ENCODE measurements at places on chromosomes 5 and 9. TPM values are rescaled to one million over a fixed set of nuclear protein-coding genes. Genes with fewer than 3 reads are reported as not detected.

DNA sequence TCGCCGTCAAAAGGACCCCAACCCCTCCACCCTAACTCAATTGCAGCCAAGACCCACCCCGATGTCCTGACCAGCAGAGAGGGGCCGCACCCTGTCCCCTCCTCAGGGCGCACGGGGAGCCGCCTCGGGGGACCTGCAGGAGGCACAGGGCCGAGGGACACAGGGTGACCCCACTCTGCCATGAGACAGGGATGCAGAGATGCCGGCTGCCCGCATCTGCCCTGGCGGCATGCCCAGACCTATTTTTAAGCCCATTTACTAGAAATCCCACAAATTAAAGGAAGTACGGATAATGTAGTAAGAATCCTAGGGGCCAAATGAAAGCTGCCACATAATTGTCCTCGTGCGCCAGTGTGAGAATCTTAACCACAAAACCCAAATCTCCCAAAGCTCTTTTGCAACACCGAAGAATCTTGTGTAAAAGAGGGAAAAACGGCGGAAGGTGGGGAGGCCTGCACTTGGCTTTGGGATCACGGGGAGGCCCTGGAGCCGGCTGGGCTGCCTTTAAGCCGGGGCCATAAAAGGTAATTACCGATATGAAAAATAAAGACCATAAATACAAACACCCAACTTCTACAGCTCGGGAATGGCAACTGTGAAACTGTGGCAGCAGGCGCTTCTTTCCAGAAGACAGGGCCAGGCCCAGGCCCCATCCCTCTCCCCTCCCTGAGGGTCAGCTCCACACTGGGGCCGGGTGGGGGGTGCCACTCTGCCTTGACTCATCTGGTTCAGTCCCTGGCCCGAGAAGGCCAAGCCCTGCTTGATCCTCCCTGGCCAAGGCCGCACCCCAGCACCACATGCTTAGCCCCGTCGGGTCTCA, 35.0 kb downstream of the NACC2 start:
- peaks cover 3% of the 10 kb centered on the region for H3K36me3 ChIP-seq
- DNase-seq = no peak
- H3K27me3 ChIP-seq = no peaks in the 10 kb centered on the region
- H3K4me3 ChIP-seq = no peak overlapping the region

GRCh38 chr5:106865279-106865678, 805.5 kb downstream of the EFNA5 start:
- DNase-seq = no peak
- peaks cover 18% of the 10 kb centered on the region for H3K27me3 ChIP-seq
- no peak overlapping the region for H3K27ac ChIP-seq
- no peaks in the 10 kb centered on the region for H3K36me3 ChIP-seq

DNA sequence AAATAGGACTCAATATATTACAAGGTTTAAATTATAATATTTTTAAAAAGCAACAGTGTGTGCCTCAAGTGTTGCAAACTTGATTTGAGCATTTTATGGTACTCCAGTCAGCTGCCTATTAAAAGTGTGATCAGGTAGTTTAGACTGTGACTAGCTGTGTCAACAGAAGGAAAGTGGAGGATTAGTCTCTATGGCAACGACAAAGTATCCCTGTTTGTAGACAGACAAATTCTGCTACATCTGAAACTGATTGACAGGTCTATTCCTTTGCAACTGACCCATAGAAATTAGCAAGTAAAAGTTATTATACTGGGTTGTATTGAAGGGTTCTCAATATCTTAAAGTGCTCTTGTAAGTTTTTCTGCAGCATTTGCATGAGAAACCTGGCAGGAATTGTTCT, 249.8 kb upstream of the ARRDC3 start:
- no peak overlapping the region for H3K27ac ChIP-seq
- no peaks in the 10 kb centered on the region for H3K4me1 ChIP-seq
- H3K36me3 ChIP-seq = no peaks in the 10 kb centered on the region
- H3K27me3 ChIP-seq = no peaks in the 10 kb centered on the region
- H3K4me3 ChIP-seq = no peak overlapping the region

The F12 gene
- total RNA-seq = 1.7 TPM

- H3K4me1 ChIP-seq = peaks cover 6% of the 10 kb centered on the region
- peaks cover 24% of the 10 kb centered on the region for H3K27me3 ChIP-seq
These were observed at the start of gene DMRTA1 for GRCh38 chr9:22446589-22446949. DMRTA1 (plus strand) TSS chr9:22446824; CDS start chr9:22447066, 242 bp downstream.

GRCh38 chr5:99441235-99441634, 512.4 kb upstream of the CHD1 start:
- H3K4me3 ChIP-seq = no peak overlapping the region
- no peaks in the 10 kb centered on the region for H3K27me3 ChIP-seq
- H3K36me3 ChIP-seq = no peaks in the 10 kb centered on the region
- H3K27ac ChIP-seq = no peak overlapping the region

The ROPN1L gene
- 4.3 TPM for total RNA-seq

The PCSK1 gene
- not detected for total RNA-seq

Measured in natural killer cell (primary cell).